ENCODE measurements at places on chromosomes 3 and 15.

GRCh38 chr15:68433551-68433950 is 1.6 kb upstream of the ITGA11 start:
- DNase-seq, result no peak

DNA sequence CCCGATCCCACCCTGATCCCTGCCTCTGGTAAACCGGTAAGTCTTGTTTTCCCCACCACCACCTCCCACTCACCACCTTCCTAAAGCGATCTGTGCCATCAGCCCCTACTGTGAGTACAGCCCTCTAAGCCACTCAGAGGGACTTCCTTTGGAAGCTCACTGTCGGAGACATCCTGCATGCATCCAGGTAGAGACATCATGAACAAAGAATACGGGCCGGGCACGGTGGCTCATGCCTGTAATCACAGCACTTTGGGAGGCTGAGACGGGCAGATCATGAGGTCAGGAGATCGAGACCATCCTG is 13.7 kb upstream of the PCSK6 start:
- DNase-seq, result no peak

DNA sequence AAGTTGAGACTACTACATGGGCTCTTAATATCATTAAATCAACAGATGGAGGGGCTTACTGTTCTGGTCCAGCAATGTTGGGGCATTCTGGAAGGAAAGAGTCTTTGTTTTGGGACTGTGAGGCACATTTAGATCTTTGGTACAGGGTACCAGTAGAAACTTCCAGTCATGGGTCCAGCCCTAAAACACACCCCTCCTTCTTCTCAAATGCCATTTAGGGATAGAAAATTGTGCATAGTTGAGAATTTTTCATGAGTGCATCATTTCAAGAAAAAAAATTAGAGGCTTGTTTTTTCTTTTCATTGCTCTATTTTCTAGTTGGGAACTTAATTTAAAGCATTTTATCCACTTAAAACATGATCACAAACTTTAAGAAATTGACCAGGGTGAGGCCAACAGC is 4.1 kb upstream of the RTP1 start:
- DNase-seq, result no peak

GRCh38 chr3:16692486-16693344 is 87.5 kb upstream of the DAZL start:
- no peak for DNase-seq

GRCh38 chr3:141452045-141452444 is 34.8 kb upstream of the RASA2 start:
- peak; percentile 56 for DNase-seq

- DNase-seq, result no peak
These were observed 8.2 kb downstream of the ZIC4 start for GRCh38 chr3:147397875-147398812.

DNA sequence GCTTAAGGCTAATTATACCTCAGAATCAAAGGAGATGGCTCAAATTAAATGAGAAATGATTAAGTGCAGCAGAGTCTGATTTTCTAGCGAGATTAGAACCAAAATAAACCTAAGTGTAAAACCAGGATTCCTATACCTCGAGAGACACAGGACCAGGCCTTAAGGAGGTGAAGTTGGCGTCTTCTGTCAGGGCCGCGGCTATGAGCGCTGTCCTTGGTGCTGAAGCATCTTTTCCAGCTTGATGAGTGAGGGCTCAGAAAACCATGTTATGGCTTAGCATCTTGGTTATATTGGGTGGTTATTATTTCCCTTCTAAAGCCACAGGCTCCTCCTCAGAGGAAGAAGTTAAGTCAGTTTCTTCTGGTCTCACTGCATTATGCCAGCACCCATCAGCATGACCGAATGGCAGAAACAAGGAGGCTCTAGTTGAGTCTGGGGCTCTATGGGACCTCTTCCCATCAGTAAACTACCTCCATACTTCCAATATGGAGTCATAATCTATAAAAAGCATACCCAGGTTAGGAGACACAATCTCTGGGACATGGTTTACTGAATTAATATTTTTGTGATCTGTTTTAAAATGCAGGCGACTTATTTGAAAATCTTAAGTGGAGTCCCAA is 120.1 kb upstream of the NMNAT3 start:
- peak; percentile 85 for DNase-seq

GRCh38 chr15:70882361-70882760 is 9.9 kb downstream of the THAP10 start:
- DNase-seq, result no peak

GRCh38 chr3:143226678-143227291 is 107.2 kb downstream of the CHST2 start:
- DNase-seq, result no peak

GRCh38 chr3:131914090-131914691 is 120.6 kb downstream of the CPNE4 start:
- no peak for DNase-seq

- DNase-seq, result no peak
These were observed 222.7 kb downstream of the EFHB start for GRCh38 chr3:19711160-19711782.

GRCh38 chr3:181936774-181937173 is 225.0 kb downstream of the SOX2 start:
- DNase-seq, result no peak

- DNase-seq, result no peak
These were observed 384.8 kb downstream of the C3orf38 start for GRCh38 chr3:88534534-88534933.

GRCh38 chr3:127006781-127007436 is 24.0 kb downstream of the PLXNA1 start:
- no peak for DNase-seq

DNA sequence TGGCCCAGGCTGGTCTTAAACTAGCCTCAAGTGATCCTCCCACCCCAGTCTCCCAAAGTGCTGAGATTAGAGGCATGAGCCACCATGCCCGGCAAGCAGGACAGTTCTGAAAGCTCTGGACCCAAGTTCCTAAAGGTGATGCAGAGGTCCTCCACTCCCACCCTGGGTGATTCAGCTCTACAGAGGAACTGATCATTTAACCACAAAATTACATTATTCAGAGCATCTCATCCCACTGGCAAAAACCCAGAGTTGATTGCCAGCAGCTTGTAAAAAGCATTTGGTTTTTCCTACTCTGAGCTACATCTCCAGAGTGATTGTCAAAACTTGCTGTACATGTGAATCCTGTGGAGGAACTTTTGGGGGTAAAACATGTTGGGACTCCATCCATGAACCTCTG is 60.2 kb downstream of the SLTM start:
- DNase-seq, result no peak

- no peak for DNase-seq
These were observed 8.8 kb upstream of the CYP11A1 start for GRCh38 chr15:74376226-74376625.

GRCh38 chr3:4313606-4314293 is 10.6 kb downstream of the SETMAR start:
- no peak for DNase-seq

GRCh38 chr15:88708655-88709054 is 69.8 kb downstream of the ISG20 start:
- DNase-seq, result no peak

DNA sequence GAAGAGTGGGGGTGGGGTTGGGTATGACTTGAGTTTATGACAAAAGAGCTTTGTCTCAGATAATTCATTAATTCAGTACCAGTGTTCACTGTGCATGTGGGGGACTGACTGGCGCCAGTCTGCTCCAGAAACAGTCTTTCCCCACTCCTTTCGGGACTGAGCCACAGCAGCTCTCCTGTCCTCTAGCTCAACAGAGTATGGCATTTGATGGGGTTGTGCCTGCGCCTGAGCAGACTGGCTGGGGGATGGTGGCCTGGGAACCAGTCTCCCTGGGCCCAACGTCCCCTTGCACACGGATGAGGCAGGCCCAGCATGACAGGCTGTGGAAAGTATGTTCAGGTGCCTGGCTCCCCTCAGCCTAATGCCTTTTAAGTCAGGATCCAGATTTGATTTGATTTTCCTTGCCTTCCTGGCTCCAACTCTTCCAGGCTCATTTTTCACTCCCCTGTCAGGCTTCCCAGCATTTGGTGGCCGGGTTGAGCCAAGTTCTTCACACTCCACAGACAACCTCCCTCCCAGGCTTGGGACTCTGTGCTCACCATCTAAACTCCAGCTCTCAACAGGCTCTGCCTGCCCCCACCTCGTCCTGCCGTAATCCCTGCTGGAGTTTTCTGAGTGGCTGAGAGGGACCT is 105.0 kb downstream of the MYLK start:
- peak; percentile 82 for DNase-seq

GRCh38 chr15:61517776-61518175 is 288.7 kb upstream of the RORA start:
- DNase-seq, result no peak

- no peak for DNase-seq
These were observed 17.6 kb upstream of the COLQ start for GRCh38 chr3:15539066-15539465.

GRCh38 chr3:10289787-10290355 is 2.9 kb downstream of the GHRL start:
- no peak for DNase-seq

GRCh38 chr15:80732818-80733217 is 37.7 kb downstream of the ABHD17C start:
- DNase-seq, result no peak

DNA sequence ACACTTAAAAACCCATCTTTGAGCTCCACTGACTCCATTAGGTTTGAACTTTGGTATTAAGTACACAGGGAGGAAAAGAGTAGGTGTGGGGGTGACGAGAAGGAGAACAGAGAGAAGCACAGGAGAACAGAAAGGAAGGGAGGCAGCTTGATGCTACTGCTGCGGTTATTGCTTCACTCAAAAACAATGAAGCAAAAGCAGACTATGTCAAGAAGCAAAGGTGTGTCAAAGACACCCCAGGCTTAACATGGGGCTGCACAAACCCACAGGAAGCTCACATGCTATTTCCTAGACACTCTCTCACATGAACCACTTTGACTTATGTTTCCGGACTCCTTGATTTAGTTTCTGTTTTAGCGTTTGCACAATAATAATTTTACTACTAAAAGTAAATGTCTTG is 961.0 kb upstream of the CFAP20DC start:
- no peak for DNase-seq

GRCh38 chr3:157544501-157545130 is 41.4 kb upstream of the VEPH1 start:
- peak; percentile 42 for DNase-seq

DNA sequence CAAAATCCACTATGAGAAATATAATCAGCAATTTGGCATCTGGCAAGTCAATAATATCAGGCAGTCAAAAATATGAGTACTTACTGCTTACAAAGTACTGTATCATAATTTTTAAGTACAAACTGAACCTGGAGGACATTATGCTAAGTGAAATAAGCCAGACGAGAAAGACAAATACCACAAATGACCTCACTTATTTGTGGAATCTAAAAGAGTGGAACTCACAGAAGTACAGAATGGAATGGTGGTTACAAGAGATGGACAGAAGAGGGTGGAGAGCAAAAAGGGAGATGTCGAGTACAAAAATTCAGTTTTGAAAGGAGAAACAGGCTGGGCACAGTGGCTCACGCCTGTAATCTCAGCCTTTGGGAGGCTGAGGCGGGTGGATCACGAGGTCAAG is 12.4 kb downstream of the PCYT1A start:
- DNase-seq, result no peak

DNA sequence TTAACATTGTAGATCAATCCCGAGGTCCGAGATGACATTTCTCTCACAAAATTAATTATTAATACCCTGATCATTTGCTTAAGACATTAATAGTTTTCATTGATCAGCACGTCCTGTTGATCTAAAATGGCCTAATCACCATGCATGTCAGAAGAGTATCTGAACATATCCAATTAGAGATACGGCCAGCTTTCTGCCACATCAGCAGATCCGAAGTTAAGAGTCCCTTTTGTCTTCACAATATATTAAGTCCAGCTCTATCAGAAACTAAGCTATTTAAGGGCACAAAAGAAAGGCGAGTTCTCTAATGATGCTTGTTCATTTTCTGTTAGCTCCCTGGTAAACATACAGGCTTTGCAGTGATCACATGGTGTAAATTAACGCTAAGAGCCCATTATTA is 470.3 kb downstream of the CNTN4 start:
- no peak for DNase-seq

DNA sequence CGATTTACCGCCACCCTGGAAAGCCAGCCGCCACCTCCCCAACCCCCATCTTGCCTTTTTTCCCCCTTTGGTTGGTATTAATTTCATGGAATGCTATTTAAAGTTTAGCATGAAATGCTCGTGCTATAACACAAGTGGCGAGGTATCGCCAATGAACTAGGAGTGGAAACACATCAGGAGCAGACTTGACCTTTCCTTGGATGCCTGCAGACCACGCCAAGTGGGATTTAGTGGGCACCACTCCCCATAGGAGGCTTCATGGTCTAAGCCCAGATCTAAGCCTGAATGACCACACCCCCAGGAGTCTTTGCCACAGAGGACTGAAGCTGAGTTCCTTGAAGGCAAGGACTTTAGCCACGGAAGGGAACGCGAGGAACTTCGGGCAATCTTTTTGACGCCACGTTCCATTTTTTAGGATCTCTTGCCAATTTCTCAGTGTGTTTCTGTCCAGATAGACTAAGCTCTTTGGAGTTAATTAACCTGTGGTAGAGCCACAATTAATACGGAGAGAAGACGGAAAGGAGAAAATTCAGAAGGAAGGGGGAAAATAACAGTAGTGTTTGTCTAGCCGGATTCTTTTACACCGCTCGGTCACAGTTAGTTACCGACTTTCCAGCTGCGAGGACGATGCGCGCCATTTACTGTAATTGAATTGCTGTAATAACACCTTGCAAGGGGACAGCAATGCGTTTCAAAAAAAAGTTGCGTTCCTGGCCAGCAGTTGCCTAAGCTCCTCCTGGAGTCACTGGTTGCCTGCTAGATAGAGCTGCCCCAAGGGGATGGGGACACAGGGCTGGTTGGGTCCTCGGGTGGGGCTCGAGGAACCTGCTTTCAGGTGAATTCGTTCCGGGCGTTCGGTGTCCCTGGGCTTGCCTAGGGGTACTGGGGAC is 37.1 kb downstream of the NR2F2 start:
- DNase-seq, result peak; percentile 16

DNA sequence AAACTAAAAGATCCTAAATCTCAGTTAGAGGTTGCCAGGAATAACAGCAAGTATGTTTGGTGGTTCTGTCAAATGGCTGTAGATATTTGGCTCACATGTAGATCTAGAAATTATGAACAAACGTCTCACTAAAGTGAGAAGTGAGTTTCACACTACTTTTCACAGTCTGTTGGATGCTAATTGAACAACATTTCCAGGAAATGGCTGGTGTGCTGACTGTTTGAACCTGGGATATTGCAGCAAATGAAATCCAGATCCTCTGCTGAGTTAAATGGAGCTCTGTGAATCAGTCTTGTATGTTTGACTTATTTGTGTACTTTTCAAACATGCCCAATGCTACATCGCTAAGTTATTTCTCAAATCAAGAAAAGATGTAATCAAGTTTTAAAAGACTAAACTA is 21.3 kb upstream of the RSL24D1 start:
- DNase-seq, result peak; percentile 32

DNA sequence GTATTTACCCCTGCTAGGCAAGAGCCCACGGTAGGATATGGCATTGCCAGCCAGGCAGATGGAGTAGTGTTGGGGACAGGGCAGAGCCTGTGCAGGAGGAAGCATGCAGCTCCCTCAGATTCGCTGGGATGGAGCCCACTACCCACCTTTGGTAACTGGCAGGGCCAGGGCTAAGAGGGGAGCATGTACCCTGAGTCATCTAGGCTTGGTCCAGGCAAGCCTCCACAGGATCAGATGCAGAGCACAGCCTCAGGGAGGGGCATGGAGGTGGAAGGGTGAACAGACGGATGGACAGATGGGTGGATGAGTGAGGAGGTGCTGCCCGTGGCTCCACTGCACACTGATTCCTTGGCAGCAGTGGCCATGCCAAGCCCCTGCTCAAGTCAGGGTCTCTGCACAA is 33.0 kb downstream of the IL20RB start:
- no peak for DNase-seq
